ENCODE measurements at places on chromosomes 16 and 17.

DNA sequence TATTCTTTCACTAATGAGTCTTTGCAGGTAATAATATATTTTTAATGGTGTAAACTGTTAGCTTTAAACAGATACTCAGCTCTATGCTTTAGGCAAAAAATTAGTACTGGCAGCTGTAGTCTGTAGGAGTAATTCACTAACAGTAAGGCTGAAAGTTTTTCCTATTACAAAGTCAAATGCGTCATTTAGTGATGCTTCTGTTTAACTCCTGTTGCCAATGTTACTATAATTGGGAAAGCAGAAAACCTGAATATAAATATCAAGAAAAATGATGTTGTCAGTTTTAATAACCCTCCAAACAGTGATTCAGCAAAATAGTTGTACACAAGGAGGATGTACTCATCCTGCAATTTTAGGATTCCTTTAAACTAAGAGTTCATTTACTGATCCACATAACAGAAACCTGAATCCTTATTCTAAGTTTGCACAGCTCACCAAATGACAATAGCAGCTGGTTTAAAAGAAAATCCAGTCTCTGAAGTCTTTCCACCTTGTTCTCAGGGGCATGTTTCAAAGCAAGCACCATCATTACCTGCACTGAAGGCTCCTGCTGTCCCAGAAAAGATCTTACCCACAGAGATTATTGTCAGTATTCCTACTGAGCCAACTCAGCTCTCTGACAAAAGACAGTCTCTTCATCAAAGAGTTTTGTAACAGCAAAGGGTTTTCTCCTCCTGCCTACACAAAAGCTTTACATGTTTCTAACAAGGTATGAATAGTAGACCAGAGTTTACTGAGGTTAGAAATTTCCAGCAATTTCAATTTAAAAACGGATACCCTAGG, 4.2 kb downstream of the CDR2 start:
- DNase-seq: no peak

DNA sequence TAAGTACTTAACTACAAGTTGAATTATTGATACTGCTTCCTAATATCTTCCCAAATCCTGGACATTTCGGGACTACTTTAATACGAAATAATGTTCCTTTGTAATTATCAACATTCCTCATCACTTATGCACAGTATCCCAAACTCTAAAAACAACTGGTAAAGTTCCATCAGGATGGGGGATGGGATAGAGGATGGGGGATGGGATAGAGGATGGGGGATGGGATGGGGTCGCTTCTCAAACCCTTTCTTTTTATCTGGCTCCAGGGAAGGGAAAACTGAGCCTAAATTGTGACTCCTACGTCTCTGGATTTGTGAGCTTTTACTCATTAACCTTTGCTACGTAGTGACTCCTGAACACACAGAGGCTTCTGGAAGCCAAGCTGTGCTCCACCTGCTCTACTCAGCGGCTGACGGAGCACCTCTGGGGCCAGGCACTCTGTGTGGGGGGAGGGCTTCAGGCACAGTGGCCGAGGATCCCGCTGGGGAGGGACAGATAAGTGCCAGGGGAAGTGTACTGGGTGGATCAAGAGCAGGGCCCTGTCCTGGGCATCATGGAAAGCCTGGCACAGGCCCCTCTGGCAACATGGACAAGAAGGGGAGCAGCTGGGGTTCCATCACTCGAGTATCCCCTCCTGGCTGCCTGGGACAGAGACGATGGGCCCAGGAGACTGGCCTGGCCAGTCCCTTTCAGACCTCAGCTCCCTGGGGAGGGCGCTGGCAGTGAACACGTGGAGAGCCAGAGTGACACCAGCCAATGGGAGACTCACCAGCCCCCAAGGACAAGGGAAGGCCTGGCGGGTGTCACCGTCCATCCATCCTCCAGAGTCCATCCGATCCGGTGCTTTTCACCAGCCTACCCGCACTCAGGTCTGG, 56.2 kb downstream of the PGS1 start:
- no peak for DNase-seq

GRCh38 chr16:2085669-2086068, 37.9 kb downstream of the TSC2 start:
- DNase-seq: no peak

DNA sequence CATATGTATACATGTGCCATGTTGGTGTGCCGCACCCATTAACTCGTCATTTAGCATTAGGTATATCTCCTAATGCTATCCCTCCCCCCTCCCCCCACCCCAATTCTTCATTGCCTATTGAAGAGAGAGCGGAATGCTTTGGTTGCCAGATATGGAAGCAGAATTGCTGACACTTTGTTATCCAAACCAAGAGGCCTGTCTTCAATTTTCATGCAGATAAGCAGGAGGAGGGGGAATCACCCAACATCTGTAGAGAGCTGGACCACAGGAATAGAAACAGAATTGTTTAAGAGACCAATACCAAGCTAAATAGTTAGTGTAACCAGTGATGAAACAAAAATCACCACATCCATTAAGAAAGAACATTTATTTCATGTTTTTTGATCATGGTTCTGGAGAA, 7.1 kb downstream of the ASPA start:
- no peak for DNase-seq

DNA sequence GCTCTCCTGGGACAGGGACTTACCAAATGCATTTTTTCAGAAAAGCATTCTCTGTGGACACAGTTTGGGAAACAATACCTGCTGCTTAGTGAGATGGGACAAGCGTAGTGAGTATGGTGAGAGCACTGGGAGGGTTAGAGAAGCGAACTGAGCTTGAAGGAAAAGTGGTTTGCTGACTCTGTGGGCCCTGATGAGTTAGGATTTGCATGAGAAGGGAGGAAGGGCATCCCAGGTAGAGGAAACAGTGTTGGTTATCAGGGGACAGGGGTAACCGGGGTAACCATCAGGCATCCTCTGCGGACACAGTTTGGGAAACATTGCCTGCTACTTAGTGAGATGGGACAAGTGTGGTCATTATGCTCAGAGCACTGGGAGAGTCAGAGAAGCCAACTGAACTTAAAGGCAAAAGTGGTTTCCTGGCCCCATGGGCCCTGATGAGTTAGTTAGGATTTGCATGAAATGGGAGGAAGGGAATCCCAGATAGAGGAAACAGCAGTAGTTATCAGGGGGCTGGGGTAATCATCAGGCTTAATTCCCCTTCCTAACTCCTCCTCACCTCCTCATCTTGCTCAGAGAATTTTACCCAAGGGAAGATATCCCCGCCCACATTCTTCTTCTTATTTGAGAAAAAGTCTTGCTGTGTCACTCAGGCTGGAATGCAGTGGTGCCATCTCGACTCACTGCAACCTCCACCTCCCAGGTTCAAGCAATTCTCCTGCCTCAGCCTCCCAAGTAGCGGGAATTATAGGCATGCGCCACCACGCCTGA, 319.3 kb downstream of the RBFOX1 start:
- no peak for DNase-seq

DNA sequence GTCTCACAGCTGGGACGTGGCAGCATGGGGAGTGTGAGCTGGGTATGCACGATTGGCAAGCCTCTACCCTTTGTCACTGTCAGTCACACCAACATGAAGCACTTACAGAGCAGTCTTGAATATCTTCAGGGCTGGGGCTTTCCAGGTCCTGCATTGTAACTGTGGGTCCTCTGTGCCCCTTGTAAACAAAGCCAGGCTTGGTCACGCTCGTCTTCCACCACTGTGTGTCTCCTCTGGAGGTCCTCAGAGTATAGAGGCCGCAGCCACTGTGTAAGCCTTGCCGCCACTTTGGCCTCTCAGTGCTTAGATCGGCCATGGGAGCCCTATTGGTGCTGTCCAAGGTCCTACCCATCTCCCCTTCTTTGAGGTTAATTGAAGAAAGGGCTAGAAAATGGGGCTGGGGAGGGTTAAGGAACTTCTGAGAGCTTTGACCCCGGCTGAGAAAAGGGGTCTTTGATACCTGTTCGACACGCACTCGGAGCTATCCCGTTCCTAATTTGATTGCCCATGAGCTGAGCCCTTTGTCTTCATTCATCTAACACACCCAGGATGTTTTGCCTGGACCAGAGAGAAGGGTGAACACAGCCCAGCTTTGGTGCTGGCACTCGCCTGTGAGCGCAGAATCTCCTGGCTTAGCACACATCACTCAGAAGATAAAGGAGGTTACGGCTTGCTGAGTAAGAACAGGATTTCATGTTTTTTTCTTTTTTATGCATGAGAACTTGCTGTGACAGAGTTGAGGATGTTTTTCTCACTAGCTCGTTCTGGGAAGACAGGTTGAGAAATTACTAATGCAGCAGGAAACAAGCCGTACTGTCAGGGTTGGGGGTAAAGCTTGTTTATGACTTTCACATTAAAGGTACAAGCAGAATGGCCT, 267.9 kb downstream of the CPPED1 start:
- no peak for DNase-seq

DNA sequence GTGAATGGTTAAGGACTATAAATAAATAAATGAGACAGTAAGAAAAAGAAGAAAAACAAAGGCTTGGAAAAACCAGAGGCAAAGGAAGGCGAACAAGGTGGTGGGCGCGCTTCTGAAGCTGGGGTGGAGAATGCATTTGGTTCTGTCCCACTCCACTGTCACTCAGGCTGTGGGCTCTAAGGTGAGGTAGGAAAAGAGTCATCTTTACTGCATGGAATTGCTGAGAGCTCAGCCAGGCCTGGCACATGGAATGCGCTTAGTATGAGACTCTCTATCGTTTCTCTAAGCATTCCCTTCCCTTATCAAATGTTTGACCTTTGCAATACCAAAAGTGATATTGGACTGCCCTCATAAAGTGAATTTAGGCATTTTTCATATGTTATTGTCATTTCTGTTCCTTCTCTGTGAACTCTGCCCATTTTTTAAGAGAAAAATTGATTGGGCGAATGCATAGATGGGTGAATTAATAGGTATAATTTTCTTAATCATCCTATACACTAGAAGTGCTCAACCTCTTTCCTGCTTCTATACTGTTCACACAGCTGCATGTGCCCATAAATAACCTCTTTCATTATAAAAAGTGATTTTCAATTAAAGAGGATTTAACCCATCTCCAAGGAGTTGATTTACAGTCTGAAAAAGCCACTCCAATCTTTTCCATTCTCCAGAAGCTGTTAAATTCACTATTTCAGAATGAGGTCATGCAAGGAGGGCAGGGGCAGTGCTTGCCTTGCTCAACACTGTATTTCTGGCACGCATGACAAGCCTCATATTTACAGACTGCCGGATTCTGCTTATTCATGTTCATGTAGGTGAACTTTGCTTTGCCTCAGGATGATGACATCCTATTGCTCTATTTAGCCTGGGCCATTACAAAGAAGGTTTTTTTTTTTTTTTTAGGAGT, 87.7 kb downstream of the MYH10 start:
- DNase-seq: no peak

DNA sequence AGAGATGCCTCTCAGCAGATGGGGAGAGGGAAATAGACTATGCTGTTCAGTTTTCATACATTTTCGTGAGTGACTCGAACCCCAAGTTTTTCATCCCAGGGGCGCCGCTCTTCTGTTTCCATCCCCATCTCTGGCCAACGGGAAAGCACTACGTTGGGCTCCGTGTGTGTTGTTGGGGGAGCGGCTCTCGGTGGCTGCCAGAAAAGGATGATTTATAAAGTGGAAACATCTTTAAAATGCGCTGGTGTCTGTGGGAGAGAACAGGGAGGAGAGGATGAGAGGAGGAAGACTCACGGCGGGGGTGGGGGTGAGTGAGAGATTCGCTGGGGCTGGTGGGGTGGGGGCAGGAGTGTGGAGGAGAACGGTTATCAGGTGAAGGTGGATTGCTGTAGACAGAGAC, 5.8 kb downstream of the TBX4 start:
- no peak for DNase-seq

DNA sequence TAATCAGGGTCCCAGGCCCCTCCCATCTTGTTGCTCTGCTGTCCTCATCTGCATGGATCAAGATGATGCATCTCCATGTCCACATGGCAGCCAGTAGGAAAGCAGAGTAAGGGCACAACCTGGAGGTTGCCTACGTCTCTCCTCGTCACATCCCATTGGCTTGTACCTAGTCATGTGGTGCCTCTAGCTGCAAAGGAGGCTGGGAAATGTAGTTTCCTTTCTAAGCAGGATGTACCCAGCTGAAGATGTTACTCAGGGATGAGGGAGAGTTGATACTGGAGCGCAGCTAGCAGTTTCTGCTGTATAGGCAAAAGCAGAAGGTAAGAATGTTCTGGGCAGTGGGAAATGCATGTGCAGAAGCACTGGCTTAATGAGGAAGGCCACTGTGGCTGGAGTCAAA, 20.8 kb downstream of the ABCC1 start:
- no peak for DNase-seq

DNA sequence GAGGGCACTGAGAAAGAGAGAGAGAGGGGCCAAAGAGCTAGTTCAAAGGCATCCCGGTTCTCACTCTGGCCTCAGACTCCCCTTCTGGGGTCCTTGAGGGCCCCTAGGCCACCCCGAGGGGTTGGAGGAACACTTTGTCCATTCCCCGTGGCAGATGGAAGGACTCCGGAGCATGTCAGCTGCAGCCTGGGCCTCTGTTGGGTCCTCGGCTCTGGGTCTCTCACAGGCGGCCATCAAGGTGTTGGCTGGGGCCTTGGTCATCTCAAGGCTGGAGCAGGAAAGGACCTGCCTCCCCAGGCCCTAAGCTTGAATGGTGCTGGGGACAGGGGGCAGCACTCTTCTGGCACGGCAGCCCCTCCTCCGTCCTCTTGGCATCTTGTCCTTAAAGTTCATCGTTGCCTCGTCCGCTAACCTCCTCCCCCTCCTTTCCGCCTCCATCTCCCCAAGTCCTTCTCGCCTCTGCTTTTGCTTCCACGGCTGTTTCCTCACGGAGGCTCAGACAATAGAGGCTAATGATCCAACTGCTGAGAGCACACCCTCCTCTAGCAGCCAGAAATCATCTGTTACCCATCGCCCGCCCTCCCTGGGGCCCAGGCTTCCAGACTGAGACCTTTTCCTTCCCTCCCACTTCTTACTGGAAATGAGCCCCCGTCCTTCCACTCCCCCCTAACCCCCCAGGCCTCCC, 23.3 kb downstream of the CCR7 start:
- DNase-seq: no peak

DNA sequence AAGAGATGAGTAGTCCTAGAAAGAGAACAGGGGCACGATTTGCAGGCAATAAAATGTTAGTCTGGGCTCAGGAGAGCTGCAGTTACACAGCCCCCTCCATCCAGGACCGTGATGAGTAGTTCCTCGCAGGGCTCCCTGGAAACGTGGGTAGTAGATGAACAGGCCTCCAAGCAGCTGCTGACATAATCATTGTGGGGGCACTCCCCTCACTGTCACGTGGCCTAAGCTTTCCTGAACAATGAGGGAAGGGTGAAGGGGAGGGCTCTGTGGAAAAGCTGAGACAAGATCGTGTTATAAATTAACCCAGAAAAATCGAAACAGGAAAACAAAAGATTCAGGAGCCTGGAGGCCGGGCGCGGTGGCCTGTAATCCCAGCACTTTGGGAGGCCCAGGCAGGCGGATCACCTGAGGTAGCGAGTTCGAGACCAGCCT, 1.3 kb upstream of the PER1 start:
- DNase-seq: peak; percentile 72

- DNase-seq: no peak
Observed at GRCh38 chr17:74758848-74759168, 10.4 kb downstream of the NHERF1 start.
